Astrocyte (in vitro differentiated cells and primary cell): ENCODE measurements at places on chromosomes 12 and 14.

GRCh38 chr12:123139926-123140675, 10.8 kb downstream of the PITPNM2 start:
- peak; percentile 40 for DNase-seq
- no peak overlapping the region for H3K27ac ChIP-seq
- no peaks in the 10 kb centered on the region for H3K36me3 ChIP-seq
- H3K4me1 ChIP-seq: peaks cover 38% of the 10 kb centered on the region
- no peaks in the 10 kb centered on the region for H3K27me3 ChIP-seq

DNA sequence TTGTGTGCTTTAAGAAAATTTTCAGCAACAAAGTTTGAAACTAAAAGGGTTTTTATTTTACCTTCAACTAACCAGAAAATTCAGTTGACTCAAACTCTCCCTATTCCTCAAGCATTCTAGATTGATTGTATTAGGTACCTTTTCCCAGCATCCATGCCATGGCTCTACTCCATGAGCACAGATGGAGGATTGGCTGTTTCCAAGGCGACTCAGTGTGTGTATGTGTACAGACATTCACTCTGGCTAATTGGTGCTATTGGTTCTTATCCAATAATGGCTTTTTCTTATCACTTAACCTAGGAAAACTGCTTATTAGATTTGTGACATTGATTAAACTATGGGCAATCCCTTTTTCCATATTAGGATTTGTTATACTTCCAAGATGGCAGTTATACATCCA, 202.6 kb downstream of the ANO6 start:
- no peaks in the 10 kb centered on the region for H3K4me1 ChIP-seq
- no peak for DNase-seq
- H3K27ac ChIP-seq: no peak overlapping the region

GRCh38 chr14:26199590-26200370, 398.1 kb downstream of the NOVA1 start:
- no peaks in the 10 kb centered on the region for H3K36me3 ChIP-seq
- H3K4me1 ChIP-seq: peaks cover 16% of the 10 kb centered on the region
- peak overlapping the region; percentile 28 for H3K27ac ChIP-seq
- peaks cover 64% of the 10 kb centered on the region for H3K27me3 ChIP-seq

DNA sequence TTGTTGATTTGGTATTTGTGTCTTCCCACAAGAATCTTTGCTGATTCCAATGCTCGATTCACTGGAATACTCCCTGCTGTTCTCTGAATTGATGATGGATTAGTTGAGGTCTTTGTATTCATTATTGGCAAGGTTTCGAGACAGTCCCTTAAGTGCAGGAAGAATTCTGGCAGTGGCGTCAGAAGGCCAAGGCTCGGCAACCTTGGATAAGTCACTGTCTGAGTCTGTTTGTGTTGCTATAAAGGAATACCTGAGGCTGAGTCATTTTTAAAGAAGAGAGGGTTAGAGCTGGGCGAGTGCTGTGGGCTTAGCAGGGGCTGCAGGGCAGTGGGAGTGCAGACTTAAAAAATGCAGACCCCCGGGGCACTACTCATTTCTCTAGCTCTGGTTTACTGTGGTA, 56.9 kb downstream of the CHST11 start:
- H3K4me3 ChIP-seq: no peak overlapping the region
- peak; percentile 99 for DNase-seq
- H3K36me3 ChIP-seq: no peaks in the 10 kb centered on the region

DNA sequence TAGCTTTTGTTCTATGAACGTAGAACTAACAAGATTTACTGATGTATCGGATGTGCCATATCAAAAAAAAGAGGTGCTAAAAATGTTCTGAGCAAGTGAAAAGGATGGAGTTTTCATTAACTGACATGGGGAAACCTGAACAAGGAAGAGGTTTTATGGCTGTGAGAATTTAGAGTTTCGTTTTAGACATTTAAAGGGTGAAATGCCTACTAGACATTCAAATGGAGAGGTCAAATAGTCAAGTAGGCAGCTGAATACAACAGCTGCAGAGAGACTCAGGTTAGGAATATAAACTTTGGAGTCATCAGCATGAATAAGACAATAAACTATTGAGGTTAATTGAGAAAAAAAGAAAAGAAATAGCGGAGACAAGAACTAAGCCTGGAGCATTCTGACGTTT, 364.9 kb upstream of the GARIN6 start:
- no peak overlapping the region for H3K4me3 ChIP-seq
- no peak overlapping the region for H3K27ac ChIP-seq
- DNase-seq: no peak
- no peaks in the 10 kb centered on the region for H3K4me1 ChIP-seq
- H3K27me3 ChIP-seq: no peaks in the 10 kb centered on the region

- peaks cover 6% of the 10 kb centered on the region for H3K36me3 ChIP-seq
- H3K27me3 ChIP-seq: no peaks in the 10 kb centered on the region
- no peak overlapping the region for H3K4me3 ChIP-seq
- peaks cover 9% of the 10 kb centered on the region for H3K4me1 ChIP-seq
Observed at GRCh38 chr12:122283680-122284079, 17.4 kb upstream of the VPS33A start.

DNA sequence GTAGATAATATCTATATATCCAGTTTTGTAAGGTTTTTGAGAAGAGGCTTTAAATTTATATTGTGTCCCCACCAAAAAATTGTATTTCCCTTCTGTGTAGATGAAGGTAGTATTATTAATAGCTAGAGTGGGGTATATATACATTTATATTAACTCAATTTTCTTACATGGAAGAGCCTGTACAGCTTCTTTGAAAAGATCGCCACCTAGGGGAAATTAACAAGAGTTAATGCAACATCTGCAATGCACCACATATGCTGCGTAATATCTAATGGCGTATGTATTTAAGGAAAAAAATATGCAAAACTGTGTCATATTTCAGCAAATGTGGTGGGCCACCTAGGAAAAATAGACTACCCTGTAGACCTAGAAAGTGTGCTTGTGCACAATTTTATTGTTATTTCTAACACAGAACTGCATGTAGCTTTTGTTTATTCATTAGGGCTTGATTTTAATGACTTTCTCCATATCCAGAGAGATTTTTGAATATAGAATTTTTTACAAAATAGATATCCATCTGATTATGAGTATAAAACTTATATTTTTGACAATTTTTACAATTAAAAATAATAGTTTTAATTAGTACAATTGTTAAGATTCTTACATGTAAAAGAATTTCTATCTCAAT, 14.0 kb downstream of the CCER1 start:
- H3K36me3 ChIP-seq: no peaks in the 10 kb centered on the region
- H3K27ac ChIP-seq: no peak overlapping the region
- H3K4me1 ChIP-seq: peaks cover 9% of the 10 kb centered on the region
- peak; percentile 52 for DNase-seq

- no peaks in the 10 kb centered on the region for H3K36me3 ChIP-seq
- no peak overlapping the region for H3K27ac ChIP-seq
- peaks cover 25% of the 10 kb centered on the region for H3K4me1 ChIP-seq
- no peaks in the 10 kb centered on the region for H3K27me3 ChIP-seq
Observed at GRCh38 chr14:73468828-73469375, 10.6 kb upstream of the NUMB start.

DNA sequence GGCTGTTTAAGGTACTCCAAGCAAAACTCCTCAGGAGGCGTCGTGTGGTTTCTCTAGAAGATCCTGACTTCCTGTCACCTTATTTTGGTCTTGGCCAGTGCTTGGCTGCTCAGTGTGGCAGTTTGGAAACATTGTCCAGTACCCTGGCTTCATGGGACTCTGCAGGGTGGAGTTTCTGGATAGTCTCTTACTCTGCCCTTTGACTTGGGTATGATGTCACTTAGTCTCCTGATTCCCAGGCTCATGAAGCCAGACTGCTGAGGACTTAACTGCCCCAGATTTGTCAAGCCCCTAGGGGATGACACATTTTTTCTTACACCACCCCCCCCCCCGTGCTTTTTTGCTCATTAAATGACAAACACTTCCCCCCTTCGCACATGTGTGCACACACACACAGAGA, 82.7 kb downstream of the ADCK1 start:
- H3K4me3 ChIP-seq: no peak overlapping the region
- no peak for DNase-seq
- H3K36me3 ChIP-seq: no peaks in the 10 kb centered on the region
- H3K27me3 ChIP-seq: no peaks in the 10 kb centered on the region
- no peak overlapping the region for H3K27ac ChIP-seq
- no peaks in the 10 kb centered on the region for H3K4me1 ChIP-seq

GRCh38 chr12:112759786-112760185, 31.8 kb upstream of the RPH3A start:
- no peaks in the 10 kb centered on the region for H3K36me3 ChIP-seq
- no peak overlapping the region for H3K4me3 ChIP-seq
- H3K27me3 ChIP-seq: no peaks in the 10 kb centered on the region
- H3K4me1 ChIP-seq: no peaks in the 10 kb centered on the region
- H3K27ac ChIP-seq: no peak overlapping the region
- DNase-seq: no peak

DNA sequence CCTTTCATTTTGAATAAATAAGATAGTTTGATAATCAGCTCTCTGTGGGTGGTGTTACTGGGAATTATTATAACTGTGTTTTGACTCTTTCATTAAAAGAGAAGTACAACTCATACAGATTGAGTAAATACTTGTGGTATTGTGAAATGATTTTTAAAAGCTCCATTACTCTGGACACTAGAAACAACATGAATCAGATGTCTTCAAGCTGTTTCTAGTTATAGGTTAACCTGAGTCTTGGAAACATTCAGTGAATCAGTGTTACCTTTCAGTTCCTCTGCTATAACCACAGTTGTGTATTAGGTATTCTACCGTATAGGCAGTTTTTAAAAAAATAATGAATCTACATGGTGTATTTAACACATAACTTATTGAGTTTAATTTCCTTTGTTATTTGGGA, 128.4 kb upstream of the SSTR1 start:
- no peak overlapping the region for H3K4me3 ChIP-seq
- H3K27ac ChIP-seq: no peak overlapping the region
- H3K4me1 ChIP-seq: no peaks in the 10 kb centered on the region
- DNase-seq: no peak

DNA sequence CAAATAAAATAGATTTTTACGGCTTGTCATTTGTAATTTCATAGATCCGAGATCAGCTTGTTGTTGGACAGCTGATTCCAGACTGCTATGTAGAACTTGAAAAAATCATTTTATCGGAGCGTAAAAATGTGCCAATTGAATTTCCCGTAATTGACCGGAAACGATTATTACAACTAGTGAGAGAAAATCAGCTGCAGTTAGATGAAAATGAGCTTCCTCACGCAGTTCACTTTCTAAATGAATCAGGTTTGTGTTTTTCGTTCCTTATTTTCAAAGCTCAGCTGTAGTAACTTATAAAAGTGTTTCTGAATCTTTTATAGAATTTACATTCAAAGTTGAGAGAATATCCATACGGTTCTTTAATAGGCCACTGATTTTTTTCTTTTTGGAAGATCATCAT, 89.1 kb downstream of the LRRK2 start:
- no peaks in the 10 kb centered on the region for H3K4me1 ChIP-seq
- no peaks in the 10 kb centered on the region for H3K36me3 ChIP-seq
- no peak overlapping the region for H3K27ac ChIP-seq
- H3K27me3 ChIP-seq: no peaks in the 10 kb centered on the region

DNA sequence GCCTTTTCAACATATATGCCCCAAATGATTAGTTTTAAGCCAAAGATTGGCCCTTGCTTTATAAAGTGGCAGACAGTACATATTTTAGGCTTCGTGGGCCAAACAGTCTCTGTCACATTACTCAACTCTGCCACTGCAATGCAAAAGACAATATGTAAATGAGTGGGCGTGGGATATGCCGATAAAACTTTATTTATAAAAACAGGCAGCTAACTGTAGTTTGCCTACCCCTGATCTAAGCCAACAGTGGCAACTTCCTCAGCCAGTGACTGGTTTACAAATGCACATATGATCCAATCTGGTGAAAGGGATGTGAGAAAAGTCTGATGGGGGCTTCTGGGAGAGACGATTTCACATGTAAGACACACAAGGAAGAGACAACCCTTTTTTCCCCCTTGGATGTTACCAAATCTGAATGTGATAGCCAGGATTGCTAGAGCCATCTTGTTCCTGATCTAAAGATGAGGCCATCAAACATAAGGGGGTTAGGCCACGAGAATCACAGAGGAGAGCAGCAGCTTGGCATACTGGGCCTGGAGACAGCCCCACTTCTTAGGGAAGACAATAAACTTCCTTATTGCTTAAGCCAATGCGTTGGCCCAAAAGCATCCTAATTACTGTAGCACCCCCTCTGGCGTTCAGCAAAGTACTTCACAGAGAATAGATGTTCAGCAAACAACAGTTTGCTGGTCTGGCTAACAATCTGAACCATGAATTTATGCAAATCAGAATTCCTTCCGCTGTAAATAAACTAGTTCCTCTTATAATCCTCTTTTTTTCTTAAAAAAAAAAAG, 75.2 kb upstream of the TMCC3 start:
- no peak overlapping the region for H3K27ac ChIP-seq
- H3K4me1 ChIP-seq: no peaks in the 10 kb centered on the region
- DNase-seq: peak; percentile 20
- H3K27me3 ChIP-seq: no peaks in the 10 kb centered on the region
- no peaks in the 10 kb centered on the region for H3K36me3 ChIP-seq
- no peak overlapping the region for H3K4me3 ChIP-seq

DNA sequence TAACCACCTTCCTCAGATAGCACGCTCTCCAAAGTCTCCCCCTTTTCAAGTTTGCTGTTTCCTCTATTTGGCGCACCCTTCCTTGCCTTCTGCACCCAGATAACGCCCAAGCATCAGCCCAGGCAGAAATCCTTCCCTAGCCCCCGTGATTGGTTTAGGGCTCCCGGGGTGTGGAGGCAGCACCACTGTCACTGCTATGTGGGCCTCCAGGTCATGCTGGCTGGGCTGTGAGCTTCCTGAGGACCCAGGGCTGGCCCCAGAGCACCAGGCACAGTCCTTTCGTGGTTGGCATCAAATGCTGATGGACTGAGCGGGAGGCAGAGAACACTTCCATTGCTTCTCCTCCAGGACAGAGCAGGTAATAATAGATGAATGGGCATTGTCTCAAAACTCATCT, 311.4 kb downstream of the BCL11B start:
- no peaks in the 10 kb centered on the region for H3K36me3 ChIP-seq
- no peak overlapping the region for H3K27ac ChIP-seq
- no peak for DNase-seq
- peaks cover 7% of the 10 kb centered on the region for H3K4me1 ChIP-seq
- no peaks in the 10 kb centered on the region for H3K27me3 ChIP-seq
- H3K4me3 ChIP-seq: no peak overlapping the region

DNA sequence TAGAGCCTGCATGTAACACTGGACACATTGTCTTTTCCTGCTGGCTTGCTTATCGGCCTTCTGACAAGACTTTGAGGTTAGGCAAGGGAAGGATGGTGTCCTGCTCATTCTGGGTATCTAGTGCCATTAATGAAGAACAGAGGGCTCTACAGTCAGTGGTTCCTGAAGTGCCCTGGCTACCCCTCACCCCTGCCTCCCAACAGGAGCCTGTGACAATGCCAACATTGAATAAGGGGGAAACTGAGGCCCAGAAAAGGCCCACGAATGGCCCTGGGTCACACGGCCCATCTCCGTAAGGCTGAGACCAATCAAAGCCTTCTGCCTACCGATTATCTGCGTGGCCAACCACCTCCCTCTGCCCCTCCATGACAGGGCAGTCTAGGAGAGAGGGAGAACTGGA, 2.1 kb downstream of the IFI27L2 start:
- DNase-seq: no peak
- no peaks in the 10 kb centered on the region for H3K27me3 ChIP-seq
- H3K27ac ChIP-seq: no peak overlapping the region
- no peak overlapping the region for H3K4me3 ChIP-seq
- H3K4me1 ChIP-seq: peaks cover 12% of the 10 kb centered on the region
- peaks cover 3% of the 10 kb centered on the region for H3K36me3 ChIP-seq
